Bladder microvascular endothelial cell (primary cell): ENCODE measurements at places on chromosomes 11 and 22. TPM values are rescaled to one million over a fixed set of nuclear protein-coding genes. Genes with fewer than 3 reads are reported as not detected.

Gene TYR
- total RNA-seq: not detected in 2 replicates

Gene KLHDC7B
- total RNA-seq: not detected in 2 replicates

Gene KRTAP5-8
- not detected in 2 replicates for total RNA-seq

Gene C22orf15
- 0.13 and 0.81 TPM in 2 replicates for total RNA-seq

Gene CNIH2
- total RNA-seq: not detected in 2 replicates

Gene KDM4E
- not detected in 2 replicates for total RNA-seq

Gene ABCG4
- total RNA-seq: under 0.01 TPM in 1 of 2 replicates, not detected in the other

Gene PGA5
- total RNA-seq: not detected in 2 replicates

Gene C11orf97
- not detected in 2 replicates for total RNA-seq

Gene NCF4
- total RNA-seq: not detected in 2 replicates

Gene OR5P2
- total RNA-seq: not detected in 2 replicates

Gene ALDH3B1
- 0.16 and 0.63 TPM in 2 replicates for total RNA-seq

Gene MEN1
- total RNA-seq: 9.4 and 26.4 TPM in 2 replicates

Gene SCUBE2
- total RNA-seq: 4.4 and 5.2 TPM in 2 replicates

Gene KLHL35
- 1.5 and 1.6 TPM in 2 replicates for total RNA-seq

Gene NRIP3
- 0.82 and 5.5 TPM in 2 replicates for total RNA-seq

Gene TMEM134
- 18.5 and 42.5 TPM in 2 replicates for total RNA-seq

Gene ZNRF3
- total RNA-seq: 1.6 and 2.8 TPM in 2 replicates

Gene GRM5
- under 0.01 and 0.13 TPM in 2 replicates for total RNA-seq

Gene VPS11
- total RNA-seq: 19.8 and 35.4 TPM in 2 replicates

Gene DDX25
- total RNA-seq: under 0.01 and 0.13 TPM in 2 replicates

Gene GPR83
- total RNA-seq: under 0.01 TPM in 2 replicates

Gene OR5A1
- not detected in 2 replicates for total RNA-seq

Gene ACTN3
- under 0.01 and 0.06 TPM in 2 replicates for total RNA-seq

Gene PRODH
- 0.16 TPM in 1 of 2 replicates, not detected in the other for total RNA-seq

Gene MS4A8
- not detected in 2 replicates for total RNA-seq

Gene CEP164
- 20.1 and 26.1 TPM in 2 replicates for total RNA-seq

Gene MRGPRX4
- total RNA-seq: 0.57 TPM in 1 of 2 replicates, not detected in the other

Gene KCNE3
- total RNA-seq: 1.1 and 1.8 TPM in 2 replicates

Gene TRIM6
- total RNA-seq: 1.3 and 2.1 TPM in 2 replicates

Gene MAP6
- 0.06 and 0.32 TPM in 2 replicates for total RNA-seq

Gene MS4A12
- total RNA-seq: not detected in 2 replicates

Gene SSTR3
- not detected in 2 replicates for total RNA-seq

Gene MYBPC3
- total RNA-seq: not detected in 2 replicates

Gene FXYD6
- total RNA-seq: under 0.01 and 0.38 TPM in 2 replicates

Gene BTG4
- total RNA-seq: not detected in 2 replicates

Gene CTSC
- 20.6 and 54.6 TPM in 2 replicates for total RNA-seq

Gene ZNF215
- total RNA-seq: 1.4 and 2.3 TPM in 2 replicates

Gene BDNF
- total RNA-seq: 0.32 and 0.88 TPM in 2 replicates

Gene OR5T1
- not detected in 2 replicates for total RNA-seq

Gene CABP4
- total RNA-seq: 2.9 and 3.1 TPM in 2 replicates

Gene NDUFA6
- total RNA-seq: 46.0 and 49.8 TPM in 2 replicates

Gene DRD2
- not detected in 2 replicates for total RNA-seq

Gene ARFGAP3
- total RNA-seq: 42.6 and 60.3 TPM in 2 replicates

Gene KIRREL3
- total RNA-seq: under 0.01 TPM in 1 of 2 replicates, not detected in the other

Gene ACRV1
- total RNA-seq: not detected in 2 replicates

Gene C22orf42
- not detected in 2 replicates for total RNA-seq

Gene FAM111B
- 13.9 and 31.7 TPM in 2 replicates for total RNA-seq

Gene THY1
- total RNA-seq: 0.44 and 2.1 TPM in 2 replicates

Gene ANO5
- under 0.01 and 0.44 TPM in 2 replicates for total RNA-seq
